ENCODE measurements at places on chromosomes 16 and 17.

- DNase-seq: no peak
These were observed 76.4 kb downstream of the SOCS1 start for GRCh38 chr16:11179574-11179973.

DNA sequence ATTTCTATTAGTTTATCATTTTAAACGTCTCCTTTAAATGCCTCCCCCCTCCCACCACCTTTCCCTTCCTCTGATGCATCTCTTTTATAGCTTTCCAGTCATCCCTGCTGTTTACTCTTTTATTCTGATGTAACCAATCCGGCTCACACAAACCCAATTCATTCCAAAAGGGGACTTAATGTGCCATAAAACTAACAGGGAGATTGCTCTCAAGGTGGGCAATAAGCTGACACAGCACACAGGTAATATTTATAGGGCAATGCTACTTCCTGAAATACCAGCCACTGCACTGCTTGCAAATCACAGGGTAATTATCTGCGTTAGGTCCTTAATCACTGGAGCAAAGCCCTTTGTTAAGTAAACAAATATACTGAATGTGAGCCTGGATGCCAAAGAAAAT lies 23.3 kb upstream of the CA10 start:
- no peak for DNase-seq

- no peak for DNase-seq
These were observed 436.0 kb downstream of the CNTNAP4 start for GRCh38 chr16:76713191-76713590.

- no peak for DNase-seq
These were observed 166.7 kb upstream of the ZNF267 start for GRCh38 chr16:31706925-31707324.

- DNase-seq: no peak
These were observed 33.7 kb downstream of the TEKT3 start for GRCh38 chr17:15307710-15308111.

GRCh38 chr17:80133626-80133970 lies 13.3 kb downstream of the EIF4A3 start:
- no peak for DNase-seq

DNA sequence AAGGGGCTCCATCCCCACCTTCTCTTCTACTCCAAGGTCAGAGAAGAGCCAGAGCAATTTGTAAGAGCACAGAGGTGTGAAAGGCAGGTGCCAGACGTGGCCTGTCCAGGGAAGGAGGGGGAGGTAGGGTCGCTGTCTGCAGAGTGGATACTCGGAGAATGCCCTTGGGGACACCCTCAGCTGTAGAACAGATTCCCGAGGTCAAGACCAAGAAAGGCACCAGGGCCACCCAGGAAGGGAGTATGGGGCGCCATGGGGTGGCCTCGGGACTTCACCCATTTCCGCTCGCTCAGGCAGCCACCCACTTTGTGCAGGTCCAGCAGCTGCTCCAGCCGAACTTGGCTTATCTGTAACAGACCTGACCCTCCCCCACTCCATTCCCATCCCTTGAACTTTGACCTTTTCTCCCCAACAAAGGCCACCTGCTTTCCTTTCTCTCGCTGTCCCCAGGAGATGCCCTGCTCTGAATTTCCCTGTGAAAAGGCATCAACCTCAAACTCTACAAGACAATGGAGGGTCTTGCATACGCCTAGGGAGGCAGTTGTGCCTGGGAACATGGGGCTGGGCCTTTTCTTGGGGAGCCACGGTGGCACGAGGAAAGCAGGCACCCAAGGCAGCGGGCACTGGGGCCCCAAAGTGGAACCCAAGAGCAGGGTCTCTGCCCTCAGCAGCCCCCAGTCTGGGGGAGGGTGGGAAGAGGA lies 11.3 kb upstream of the AXIN2 start:
- DNase-seq: no peak

DNA sequence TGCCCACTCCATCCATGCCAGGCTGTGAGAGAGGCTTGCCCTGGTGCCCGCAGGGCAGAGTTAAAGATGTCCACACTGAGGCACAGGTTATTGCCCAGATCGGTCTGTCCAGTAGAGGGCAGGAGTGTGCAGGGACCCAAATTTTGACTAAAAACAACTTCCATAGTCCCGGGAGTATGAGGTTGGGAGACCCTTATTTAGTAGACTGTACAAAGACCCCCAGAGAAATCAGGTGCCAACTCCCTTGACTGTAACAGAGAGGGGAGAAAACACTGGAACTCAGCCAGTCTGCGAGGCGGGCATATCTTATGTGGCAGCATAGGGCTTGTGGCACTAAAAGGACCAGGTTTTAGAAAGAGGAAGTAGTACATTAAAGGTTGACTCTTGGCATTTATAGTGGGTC lies 43.4 kb downstream of the HNF1B start:
- DNase-seq: no peak

DNA sequence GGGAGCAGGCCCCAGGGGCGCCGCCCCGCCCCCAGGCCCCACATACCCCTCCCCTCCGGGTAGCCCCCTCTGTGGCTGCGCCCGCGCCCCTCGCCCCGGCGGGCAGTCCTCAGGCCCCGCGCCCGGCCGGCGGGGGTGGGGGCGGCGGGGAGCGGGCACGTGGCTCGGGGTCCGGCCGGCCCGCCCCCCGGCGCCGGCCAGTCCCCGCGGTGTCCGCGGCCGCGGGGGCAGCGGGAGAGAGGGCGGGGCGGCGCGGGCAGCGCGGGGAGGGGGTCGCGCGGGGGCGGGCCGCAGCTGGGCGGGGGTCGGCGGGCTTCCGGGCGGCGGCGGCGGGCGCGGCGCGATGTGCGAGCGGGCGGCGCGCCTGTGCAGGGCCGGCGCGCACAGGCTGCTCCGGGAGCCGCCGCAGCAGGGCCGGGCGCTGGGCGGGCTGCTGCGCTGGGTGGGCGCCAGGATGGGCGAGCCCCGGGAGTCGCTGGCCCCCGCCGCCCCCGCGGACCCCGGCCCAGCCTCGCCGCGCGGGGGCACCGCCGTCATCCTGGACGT lies 335 bp downstream of the NECAB2 start:
- no peak for DNase-seq

DNA sequence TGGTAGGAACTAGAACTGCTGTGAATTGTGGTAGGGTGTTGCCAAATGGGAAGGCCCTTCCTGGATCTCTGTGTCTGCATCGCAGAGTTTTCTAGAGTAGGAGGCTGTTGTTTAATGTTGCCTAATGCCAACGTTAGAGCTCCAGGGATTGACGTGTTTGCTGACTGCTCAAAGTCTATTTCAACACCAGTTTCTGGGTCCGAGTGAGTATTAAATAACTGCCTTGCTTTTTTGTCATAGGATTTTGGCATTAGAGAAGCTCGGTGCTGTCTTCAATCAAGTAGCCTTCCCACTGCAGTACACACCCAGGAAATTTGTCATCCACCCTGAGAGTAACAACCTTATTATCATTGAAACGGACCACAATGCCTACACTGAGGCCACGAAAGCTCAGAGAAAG lies 40.0 kb downstream of the SF3B3 start:
- DNase-seq: no peak

DNA sequence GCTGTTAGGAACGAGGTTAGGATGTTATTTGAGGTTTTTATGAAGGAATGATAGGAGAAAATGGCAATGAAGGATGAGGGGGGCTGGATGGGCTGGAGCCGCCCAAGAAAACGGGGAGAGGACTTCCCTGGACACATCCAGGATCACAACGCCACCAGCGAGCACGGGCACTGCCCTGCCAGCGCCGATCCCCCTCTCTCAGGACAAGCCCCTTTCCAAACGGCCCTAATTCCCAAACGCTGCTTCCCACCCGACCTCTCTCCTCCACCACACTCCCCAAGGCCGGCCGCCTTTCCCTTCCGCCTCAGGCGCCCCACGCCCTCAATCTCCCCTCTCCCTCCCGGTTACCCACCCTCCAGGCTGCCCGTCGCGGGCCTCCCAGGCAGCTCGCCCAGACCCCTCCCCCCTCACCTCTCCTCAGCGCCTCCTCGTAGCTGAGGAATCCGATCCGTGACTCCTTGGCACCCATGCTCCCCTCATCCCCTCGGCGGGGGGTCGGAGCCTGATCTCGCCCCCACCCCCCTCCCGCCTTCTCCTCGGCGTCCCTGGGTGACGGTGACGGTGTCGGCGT lies 377 bp downstream of the USP32 start:
- no peak for DNase-seq

- no peak for DNase-seq
These were observed 917 bp downstream of the YWHAE start for GRCh38 chr17:1398931-1399678.

- DNase-seq: no peak
These were observed 30.9 kb downstream of the SALL1 start for GRCh38 chr16:51119973-51120729.

DNA sequence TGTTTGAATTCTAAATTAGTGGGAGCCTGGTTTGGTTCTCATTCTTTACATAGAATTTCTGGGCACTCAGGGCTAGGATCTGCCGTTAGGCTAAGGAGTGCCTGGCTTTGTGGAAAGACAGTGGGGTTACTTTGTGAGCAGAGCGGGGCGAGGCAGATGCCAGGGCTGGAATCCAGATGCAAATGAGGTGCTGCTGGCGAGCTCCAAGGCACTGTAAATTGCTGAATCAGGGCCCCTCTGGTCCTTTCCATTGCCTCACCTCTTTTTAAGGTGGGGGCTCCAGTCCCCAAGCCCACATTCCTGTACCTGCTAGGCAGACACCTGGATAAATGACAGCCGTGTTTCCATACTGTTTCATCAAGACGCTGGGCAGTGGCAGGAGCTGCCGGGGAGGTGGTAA lies 33.8 kb downstream of the PIPOX start:
- no peak for DNase-seq

GRCh38 chr17:72273289-72274056 lies 152.7 kb downstream of the SOX9 start:
- DNase-seq: no peak

GRCh38 chr17:57657211-57657610 lies 87.9 kb downstream of the CCDC182 start:
- no peak for DNase-seq

GRCh38 chr16:81551151-81551808 lies 106.7 kb downstream of the CMIP start:
- DNase-seq: no peak

- DNase-seq: no peak
These were observed 123.7 kb upstream of the HS3ST3A1 start for GRCh38 chr17:13725288-13725990.

- DNase-seq: no peak
These were observed 2.5 kb downstream of the VASN start for GRCh38 chr16:4373909-4374742.

DNA sequence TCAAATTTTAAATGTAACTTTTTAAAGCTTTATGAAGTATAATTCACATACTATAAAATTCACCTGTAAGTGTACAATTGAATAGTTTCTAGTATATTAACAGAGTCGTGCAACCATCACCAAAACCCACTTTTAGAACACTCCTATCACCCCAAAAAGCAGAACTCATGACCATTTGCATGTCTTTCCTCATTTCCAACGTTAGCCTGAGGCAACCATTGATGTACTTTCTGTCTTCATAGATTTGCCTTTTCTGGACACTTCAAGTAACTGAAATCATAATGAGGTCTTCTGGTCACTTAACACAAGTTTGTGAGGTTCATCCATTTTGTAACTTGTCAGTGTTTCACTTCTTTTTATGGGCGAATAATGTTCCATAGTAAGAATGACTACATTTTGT lies 33.2 kb downstream of the METTL16 start:
- DNase-seq: no peak

GRCh38 chr16:48637039-48637438 lies 27.1 kb upstream of the N4BP1 start:
- no peak for DNase-seq

- no peak for DNase-seq
These were observed 77.1 kb upstream of the RCVRN start for GRCh38 chr17:9982159-9982558.

- DNase-seq: no peak
These were observed 46.7 kb downstream of the CYB5B start for GRCh38 chr16:69471121-69471520.

- DNase-seq: no peak
These were observed 1.1 kb upstream of the YBX2 start for GRCh38 chr17:7295230-7296180.

- no peak for DNase-seq
These were observed 28.8 kb upstream of the ABCC11 start for GRCh38 chr16:48276102-48276501.

DNA sequence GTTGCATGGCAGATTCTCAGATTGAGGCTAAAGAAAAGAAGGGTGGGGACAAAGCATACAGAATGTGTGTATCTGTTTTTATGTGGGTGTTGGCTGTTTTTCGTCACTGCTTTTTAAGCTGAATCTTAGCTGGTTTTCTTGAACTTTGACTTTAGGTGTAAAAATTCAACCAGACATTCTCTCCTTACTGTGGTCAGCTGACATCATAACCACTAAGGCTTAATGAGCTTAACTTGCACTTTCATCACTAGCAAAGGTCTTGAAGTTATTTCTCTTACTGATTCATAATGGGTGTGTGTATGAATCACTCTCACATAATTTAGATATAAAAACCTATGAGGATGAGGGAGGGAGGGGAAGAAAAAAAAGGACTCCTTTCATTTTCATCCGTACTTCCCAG lies 4.0 kb upstream of the CDC6 start:
- no peak for DNase-seq

- DNase-seq: no peak
These were observed 22.3 kb downstream of the TMC6 start for GRCh38 chr17:78106211-78106610.

DNA sequence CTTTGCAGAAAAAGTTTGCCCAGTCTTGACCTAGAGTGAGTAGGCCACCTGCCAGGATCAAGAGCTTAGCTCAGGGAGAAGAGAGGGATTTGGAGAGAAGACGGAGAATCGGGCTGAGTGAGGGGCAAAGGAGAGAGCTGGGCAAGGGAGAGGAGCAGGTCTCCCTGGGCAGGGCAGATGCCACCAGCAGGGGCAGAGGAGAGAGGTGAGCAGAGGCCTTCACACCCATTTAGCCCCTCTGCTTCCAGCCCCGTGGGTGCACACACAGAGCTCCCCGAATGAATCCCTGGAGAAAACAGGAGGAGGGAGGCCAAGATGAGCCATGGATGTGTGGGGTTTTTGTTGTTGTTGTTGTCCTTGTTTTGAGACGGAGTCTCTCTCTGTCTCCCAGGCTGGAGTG lies 29.2 kb downstream of the TBX4 start:
- DNase-seq: no peak

DNA sequence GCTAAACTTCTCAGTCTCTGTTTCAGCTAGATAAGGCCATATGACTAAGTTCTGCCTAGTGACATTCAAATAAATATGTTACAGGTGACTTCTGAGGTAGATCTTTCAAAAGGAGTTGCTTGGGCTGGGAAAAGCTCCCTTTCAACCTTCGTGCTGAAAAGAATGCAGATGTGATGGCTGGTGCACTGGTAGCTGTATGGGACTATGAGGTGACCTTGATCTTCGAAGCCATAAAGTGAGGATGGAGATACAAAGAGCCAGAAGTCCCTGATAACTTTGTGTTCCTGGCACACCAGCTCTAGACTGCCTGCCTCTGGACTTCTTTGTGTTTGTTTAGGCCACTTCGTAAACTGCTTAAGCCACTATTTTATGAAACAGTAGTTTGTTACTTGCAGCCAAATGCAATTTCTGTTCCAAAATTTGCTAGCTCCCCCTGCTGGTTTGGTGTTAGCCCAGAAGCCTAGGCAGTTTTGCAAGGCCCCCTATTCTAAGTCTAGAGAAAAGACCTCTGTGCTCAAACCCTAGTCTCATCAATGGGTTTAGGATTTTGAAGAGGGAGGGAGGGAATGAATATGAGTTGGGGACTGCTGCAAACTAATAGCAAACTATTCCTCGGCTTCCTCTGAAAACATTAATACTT lies 23.3 kb upstream of the ERCC4 start:
- no peak for DNase-seq
